Activated CD4-positive, alpha-beta memory T cell treated with anti-CD3 and anti-CD28 coated beads for 36 hours (primary cell): ENCODE measurements at places on chromosomes 3 and 15. TPM values are rescaled to one million over a fixed set of nuclear protein-coding genes. Genes with fewer than 3 reads are reported as not detected.

- H3K4me3 ChIP-seq: no peak overlapping the region
- peaks cover 17% of the 10 kb centered on the region for H3K4me1 ChIP-seq
- peaks cover 82% of the 10 kb centered on the region for H3K36me3 ChIP-seq
- no peak for DNase-seq
Observed at GRCh38 chr15:79883579-79884203, 13.1 kb downstream of the MTHFS start.

DNA sequence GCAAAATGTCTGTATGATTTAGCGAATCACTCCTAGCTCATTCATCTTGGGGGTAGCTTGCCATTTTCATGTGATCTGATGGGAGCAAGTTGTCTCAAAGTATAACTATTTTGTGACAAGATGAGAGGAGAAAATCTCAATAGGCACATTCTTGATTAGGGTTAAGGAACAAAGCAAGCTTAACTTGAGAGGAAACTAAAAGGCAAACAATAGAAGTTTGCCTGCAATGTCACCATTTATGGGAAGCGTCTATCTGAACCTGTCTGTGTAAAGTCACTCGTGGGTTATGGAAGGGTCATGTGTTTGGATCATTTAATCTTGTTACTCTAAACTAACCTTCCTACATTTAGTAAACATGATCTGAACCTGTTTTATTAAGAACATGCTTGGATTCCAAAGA is 232.5 kb downstream of the CDIN1 start:
- no peaks in the 10 kb centered on the region for H3K4me1 ChIP-seq
- H3K27me3 ChIP-seq: no peaks in the 10 kb centered on the region
- no peak overlapping the region for H3K4me3 ChIP-seq
- DNase-seq: no peak

- no peak overlapping the region for H3K27ac ChIP-seq
- H3K36me3 ChIP-seq: no peaks in the 10 kb centered on the region
- peaks cover 9% of the 10 kb centered on the region for H3K27me3 ChIP-seq
- DNase-seq: no peak
- no peaks in the 10 kb centered on the region for H3K4me1 ChIP-seq
Observed at GRCh38 chr3:58608648-58609047, 31.5 kb upstream of the FAM107A start.

- H3K36me3 ChIP-seq: no peaks in the 10 kb centered on the region
- H3K4me1 ChIP-seq: peaks cover 8% of the 10 kb centered on the region
- peaks cover 24% of the 10 kb centered on the region for H3K27me3 ChIP-seq
- DNase-seq: peak; percentile 39
- H3K27ac ChIP-seq: no peak overlapping the region
Observed at GRCh38 chr15:58182460-58183163, 44.4 kb downstream of the AQP9 start.

DNA sequence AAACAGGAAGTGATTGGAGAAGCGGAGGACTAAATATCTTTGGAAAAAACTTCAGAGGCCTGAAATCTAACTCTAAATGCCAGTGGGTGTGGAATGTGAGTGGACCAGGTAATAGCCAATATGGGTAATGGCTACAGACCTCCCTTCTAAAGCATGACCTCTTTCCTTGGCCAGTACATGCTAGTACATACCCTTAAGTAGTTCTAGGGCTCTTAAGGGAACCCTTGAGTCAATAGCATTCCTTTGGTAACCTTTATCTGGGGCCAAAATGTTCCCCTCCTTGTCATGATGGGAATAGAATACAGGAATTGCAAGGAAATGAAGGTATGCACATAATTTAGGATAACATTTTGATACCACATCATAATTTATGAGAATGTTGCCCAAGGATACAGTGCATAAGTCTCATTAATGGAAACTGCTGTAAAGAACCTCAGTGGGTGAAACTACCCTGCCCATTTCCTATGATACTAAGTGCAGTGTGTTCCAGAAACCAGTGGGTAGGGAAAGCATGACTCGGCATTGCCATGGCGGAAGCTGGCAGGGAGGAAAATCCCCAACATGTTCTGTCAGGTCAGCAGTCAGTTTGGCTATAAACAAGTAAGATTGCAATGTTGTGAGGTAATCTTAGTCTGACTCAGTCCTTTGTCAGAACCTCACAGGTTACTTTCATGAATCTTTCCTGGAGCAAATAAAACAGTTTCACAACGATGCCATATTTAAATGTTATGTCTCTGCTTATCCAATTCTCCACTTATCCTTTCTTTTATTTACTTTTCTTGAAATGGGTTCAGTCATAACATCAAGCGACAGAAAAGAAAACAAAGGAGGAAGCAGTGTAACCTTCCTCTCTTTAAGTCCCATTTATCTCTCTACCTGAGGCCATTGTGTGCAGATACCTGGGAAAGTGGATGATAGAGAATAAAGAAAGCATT is 23.5 kb upstream of the RAP2B start:
- peak; percentile 91 for DNase-seq
- H3K27me3 ChIP-seq: peaks cover 5% of the 10 kb centered on the region
- peaks cover 35% of the 10 kb centered on the region for H3K4me1 ChIP-seq
- no peaks in the 10 kb centered on the region for H3K36me3 ChIP-seq
- no peak overlapping the region for H3K4me3 ChIP-seq

DNA sequence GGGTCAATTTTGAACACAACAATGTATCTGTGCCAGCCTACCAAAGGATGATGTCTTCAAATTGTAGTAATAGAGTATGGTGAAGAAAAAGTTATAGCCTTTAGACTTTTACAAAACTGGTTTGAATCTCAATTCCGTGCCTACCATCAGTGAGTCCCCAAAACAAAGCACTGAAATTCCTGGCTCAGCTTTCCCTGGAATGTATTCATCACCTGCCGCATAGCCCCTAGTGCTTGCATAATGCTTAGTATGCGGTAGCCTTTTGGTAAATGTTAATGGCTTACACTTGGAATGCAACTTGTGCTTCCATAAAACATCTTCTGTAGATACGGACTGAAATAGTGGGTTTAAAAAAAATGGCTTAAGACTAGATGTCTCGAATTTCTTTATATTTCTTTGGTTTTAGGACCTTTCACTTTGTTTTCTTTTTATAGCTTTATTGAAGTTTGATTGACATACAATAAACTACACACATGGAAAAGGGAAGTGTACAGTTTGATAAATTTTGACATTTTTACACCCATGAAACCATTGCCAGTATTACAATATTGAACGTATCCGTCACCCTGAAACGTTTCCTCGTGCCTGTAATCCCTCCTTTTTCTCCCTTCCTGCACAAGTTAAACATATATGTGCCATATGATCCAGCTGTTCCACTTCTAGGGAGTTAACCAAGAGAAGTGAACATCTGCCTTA is 12.1 kb downstream of the SACM1L start:
- no peak overlapping the region for H3K27ac ChIP-seq
- DNase-seq: no peak
- no peak overlapping the region for H3K4me3 ChIP-seq
- peaks cover 65% of the 10 kb centered on the region for H3K4me1 ChIP-seq

GRCh38 chr3:154184582-154184981 is 63.4 kb downstream of the ARHGEF26 start:
- no peaks in the 10 kb centered on the region for H3K4me1 ChIP-seq
- no peaks in the 10 kb centered on the region for H3K36me3 ChIP-seq

The XYLB gene
- total RNA-seq: 4.8 TPM

The EFHB gene
- 0.51 TPM for total RNA-seq
